Mesenteric fat pad (tissue), 1 donor: ENCODE measurements at places on chromosomes 16 and 17. TPM values are rescaled to one million over a fixed set of nuclear protein-coding genes. Genes with fewer than 3 reads are reported as not detected.
A peak's percentile ranks its signal among the peaks of the same experiment; 100 is the strongest.

AOC2 gene
- total RNA-seq = 10.5 TPM

NEK8 gene
- total RNA-seq = 2.3 TPM

CALCOCO2 gene
- total RNA-seq = 168 TPM

DNA sequence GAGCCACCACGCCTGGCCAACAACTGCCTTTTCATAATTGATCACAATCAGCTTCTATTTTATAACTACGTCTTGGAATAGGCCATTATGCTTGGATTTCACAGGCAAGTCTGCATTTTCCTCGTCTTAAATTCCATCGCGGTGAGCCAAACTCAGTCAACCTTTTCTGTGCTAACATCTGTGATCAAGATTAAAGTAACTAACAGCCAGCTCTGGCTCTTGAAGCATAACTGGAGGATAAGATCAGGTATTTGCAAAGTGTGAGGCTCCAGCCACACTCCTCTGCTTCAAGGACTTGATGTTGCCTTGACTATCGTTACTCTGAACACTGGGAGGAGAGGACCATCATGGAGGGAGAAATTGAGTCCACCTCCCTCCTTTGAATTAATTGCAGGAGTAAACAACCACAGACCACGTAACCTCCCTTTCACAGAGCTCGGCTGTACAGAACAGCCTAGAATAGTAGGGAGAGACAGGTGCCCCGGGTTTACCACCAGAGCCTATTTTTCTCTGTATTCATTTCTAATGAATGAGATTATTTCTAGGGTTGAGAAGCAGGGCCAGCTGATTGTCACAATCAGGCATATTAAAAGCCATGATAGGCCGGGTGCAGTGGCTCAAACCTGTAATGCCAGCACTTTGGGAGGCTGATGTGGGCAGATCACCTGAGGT lies 143.0 kb downstream of the XYLT1 start:
- no peak for DNase-seq

- no peak for DNase-seq
These were observed 223.1 kb upstream of the CDH5 start for GRCh38 chr16:66143415-66143814.

- DNase-seq = no peak
These were observed 1.7 kb upstream of the TAF15 start for GRCh38 chr17:35807371-35808144.

- DNase-seq = no peak
These were observed 111.2 kb downstream of the ARHGAP44 start for GRCh38 chr17:12900474-12900873.

DNA sequence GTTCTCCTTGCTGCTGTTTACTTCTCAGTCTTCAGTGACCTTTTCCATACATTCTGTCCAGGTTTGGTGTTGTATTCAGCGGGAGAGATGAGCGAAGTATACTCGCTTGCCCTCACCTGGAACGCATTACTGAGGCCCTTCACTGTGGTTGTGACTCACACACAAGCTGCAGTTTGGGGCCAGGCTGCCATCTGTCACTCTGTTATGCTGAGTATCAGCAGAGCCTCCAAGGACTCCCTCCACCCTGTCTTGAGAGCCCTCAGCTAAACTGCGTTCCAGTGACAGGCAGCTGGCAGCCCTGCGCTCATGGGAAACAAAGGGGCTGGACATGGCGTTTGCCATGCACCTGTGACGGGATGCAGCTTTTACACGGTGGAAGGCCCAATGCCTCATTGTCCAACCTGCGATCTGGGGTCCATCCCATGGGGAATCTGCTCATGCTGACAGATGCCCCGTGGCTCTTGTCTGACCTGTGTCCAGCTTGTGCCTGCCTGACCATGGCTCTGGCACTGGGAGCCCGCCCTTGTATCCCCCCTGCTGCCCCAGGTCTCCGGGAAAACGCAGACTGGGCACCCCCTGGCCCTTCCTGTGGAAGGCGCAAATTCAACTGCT lies 6.5 kb upstream of the ZNF778 start:
- no peak for DNase-seq

DNA sequence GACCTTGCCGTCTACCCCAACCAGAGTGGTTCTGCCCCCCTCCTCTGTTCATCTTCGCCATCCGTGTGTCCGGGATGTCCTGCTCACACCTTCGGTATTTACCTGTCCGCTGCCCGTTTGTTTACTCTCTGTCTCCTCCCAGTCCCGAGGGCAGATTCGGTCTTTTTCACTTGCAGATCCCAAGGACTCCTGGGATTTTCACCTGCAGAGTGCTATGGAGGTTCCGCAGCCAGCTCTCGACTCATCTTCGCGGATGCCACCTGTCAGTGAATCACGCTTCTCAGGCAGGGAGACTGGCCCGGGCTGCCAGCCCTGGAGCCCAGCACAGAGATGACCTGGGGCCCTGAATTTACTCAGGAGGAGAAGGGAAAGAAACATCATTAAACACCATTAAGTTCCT lies 8.1 kb downstream of the CRISPLD2 start:
- no peak for DNase-seq

DNA sequence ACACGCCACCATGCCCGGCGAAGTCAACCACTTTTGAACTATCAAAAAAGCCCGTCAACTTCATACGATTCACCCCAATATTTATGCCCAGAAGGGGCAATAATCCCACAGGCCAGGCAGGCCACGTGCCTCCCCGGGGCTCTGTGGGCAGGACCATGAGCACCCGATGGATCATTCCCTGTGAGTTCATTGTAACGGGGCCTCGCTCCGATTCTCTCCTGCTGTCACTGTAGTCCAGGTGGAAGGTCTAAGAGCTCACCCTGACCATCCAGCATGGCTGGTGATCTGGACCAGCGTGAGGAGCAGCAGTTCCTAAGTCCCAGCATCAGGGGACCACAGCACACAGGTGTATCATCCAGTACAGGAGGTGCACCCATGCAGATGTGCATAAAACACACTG lies 77.5 kb upstream of the DOC2B start:
- peak; percentile 59 for DNase-seq
